ENCODE measurements at places on chromosomes 5 and 9.

DNA sequence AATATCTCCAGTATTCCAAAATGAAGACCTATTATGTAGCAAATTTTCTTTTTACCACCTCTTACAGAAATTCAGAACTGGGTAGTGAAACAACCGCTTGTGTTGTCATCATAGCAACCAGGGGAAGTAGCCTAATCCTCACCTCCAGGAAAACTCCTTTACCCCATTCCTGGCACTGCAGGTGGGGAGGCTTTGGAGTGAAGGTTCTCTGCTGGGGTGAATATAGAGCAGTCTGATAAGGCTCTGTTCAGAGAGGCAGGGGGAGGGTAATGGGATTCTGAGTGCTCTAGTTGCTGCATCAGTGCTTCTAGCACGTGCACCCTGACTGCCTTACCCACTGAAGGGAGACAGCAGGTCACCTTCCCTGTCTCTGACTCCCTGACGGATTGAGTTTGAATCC, 116.2 kb downstream of the MAN2A1 start:
- no peak for DNase-seq

DNA sequence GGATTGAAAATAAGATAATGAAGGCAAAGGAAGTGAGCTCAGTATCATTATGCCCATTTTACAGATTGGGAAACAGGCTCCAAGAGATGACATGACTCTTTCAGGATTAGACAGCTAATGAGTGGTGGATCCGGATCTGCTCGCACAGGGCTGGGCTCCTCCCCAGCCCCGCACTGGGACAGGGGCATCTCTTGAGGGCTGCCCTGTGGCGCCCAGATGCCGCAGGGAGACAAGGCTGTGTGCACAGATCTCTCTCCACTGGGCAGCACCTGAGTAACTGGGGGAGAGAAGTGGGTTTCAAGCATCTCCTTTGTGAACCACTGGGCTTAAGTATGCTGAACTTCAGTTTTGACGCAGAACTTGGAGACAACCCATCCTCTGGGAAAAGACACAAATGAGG, 43.9 kb downstream of the ADAMTS2 start:
- DNase-seq, result no peak

DNA sequence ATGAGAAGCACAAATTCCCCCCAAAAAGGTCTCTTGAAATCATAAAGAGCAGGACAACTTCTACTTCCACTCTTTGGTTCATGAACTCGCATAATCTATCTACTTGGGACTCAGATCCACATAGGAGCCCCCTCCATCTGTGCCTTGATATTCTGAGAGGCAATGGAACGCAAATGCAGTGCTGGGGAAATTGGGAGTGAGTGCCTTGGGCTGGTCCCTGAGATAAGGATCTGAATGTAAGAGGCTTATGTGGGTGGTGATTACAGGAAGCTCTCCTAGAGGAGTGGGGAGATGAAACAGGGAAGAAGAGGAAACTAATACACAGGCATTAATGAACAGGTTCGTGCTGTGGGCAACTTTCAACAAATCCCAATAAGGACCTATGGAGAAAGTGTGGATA, 285.6 kb downstream of the RASEF start:
- no peak for DNase-seq

GRCh38 chr9:4027606-4028005, 272.3 kb downstream of the GLIS3 start:
- DNase-seq, result no peak

- DNase-seq, result no peak
Observed at GRCh38 chr5:29378104-29378503, 1815.4 kb upstream of the CDH6 start.

GRCh38 chr5:179262126-179262920, 82.9 kb downstream of the ADAMTS2 start:
- no peak for DNase-seq

GRCh38 chr9:107632661-107633060, 143.1 kb upstream of the KLF4 start:
- no peak for DNase-seq

DNA sequence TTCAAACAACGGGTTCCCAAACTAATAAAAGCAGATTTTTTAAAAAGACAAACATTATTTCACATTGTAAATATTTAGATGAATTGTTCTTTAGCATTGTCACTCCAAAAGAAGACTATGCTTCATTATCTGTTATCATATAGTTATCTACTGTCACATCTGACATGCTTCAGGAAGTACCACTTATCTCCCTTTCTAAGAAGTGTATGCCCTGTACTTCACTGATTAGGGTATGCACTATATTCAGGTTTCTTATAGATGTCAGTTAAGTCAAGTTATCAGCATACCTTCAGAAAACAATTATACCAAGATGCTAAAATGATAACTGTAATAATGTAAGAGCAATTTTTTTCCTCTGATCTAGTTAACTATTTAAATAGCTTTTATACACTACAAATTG, 40.4 kb downstream of the LMBRD2 start:
- no peak for DNase-seq

DNA sequence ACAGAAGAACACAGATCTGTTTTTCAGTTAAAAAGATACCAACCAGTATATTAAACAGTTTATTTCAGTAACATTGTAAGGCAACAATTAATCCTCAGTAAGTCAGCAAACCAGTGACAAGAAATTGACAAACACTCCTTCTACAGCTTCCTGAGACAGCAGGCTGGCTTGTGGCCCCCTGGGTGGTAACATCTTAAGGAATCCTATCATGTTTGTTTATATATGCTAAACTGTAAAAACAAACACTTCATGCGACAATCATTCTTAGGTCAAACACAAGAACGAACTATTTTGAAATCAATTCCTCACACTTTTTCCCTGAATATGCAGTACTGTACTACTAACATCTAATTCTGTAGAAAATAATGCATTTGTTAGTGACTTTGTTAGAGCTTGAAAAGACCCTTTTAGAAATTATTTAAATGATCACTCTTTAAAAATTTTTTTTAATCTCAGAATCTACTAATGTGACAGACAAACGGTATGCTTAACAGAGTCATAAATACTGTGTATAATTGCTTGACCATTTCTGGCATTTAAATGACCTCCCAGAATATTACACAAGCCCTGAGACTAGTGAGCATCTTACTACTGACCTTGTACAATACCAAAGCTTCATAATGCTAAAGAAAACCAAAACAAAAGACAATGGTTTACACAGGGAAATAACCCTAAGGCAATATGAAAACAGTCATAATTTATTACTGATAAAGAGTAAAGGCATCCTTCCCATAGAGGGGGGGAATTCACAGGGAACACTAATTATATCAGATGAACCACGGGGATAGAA, 48.2 kb downstream of the ERMP1 start:
- no peak for DNase-seq

GRCh38 chr5:39815711-39816110, 390.9 kb upstream of the DAB2 start:
- DNase-seq, result no peak

DNA sequence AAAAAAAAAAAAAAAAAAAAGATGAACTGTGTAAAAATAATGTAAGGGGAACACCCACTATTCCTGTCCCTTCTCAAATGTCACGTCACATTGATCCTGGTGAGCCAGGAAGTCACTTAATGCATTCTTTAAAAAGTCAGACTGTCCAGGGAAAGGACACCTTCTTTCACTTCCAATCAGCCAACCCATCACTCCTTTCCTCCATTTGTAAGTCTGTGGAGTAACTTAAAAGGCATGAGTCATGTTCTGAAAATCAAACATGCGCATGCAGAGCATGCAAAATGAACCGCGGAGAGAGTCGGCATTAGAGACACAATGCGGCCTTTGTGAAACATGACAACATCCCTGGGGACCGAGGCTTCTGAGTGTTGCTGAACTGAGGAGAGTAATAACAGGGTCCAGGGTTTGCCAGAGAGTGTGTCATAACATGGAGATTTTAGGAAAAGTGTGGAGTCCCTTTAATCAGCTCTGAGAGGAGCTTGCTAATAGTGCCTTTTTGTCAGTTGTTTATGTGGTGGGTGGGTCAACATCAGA, 77.6 kb upstream of the SEMA6A start:
- peak; percentile 85 for DNase-seq

DNA sequence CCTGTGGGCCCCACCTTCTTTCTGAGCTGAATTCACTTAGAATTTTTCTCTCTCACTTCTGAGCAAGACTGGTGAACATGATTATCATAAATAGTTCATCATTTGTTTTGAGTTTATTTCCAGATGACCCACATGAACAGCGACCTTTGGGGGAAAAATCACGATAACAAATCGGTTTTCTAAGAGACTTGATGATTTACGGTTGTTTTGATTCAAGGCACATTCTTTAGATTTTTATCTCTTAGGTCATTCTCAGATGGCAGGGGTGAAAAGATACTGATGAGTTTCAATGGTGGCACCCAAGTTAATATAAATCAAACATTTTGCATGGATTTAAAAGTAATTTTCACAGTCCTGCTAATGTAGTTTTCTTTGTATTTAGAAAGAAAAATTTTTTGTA, 95.1 kb downstream of the DMXL1 start:
- no peak for DNase-seq

GRCh38 chr9:121966706-121967105, 126.4 kb downstream of the TTLL11 start:
- DNase-seq, result no peak

GRCh38 chr5:167819406-167819805, 472.0 kb upstream of the WWC1 start:
- DNase-seq, result peak; percentile 44

DNA sequence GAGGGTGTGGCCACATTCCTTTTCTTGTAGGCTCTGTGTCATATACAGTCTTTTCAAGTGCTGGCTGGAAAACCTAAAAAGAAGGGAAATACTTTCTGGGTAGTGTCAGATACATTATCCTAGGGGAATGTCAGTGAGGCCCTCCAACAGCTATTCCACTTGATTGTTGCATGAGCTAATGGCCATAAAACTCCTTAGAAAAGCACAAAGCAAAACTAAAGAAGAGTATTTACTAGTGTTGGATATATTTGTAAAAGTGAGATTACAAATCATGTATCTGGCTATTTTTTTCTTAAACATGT, 829 bp downstream of the ANXA1 start:
- DNase-seq, result no peak

DNA sequence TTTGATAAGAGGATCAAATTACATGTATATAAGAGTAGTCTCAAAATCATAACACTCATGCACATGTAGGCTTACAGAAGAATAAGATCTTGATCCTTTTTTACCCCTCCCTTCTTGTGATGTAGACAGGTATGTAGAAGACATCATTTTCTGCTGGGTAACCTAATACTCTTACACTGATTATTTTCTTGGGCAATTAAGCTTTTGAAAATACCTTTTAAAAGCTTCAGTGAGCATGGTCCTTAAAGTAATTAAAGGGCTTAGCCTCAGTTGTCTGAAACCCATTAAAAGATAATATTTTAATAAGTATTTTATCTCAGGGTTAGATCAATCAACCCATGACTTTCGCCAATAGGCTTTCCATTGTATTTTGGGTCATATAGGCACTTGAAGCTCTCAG, 50.6 kb downstream of the ALDH1A1 start:
- DNase-seq, result no peak

DNA sequence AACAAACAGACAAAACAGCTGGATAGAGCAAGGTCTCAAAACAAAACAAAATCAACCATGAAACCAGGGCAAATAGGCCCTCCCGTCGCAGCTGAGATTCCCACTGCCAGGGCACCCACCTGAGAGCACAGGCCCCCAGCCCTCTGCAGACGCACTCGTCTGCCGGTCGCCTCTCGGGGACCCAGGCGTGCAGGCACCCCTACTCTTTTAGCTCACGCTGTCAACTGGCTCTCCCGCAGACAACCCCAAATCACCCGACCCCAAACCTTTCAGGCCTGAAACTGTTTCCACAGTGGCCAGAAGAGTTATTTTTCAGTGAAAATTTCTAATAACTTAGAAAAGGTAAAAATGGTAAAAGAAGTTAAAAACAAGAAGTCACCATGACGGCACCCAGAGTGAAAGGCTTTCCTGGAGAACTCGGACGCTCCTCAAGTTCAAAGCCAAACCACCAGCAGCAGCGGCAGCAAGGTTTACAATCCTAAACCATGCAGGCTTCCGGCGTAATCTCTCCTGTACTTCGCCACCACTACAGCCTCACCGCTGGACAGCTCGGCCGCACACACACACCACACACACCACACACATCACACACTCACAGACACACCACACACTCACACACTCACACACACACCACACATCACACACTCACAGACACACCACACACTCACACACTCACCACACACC, 1.9 kb upstream of the UBE2QL1 start:
- DNase-seq, result no peak

GRCh38 chr5:102138243-102138653, 157.8 kb downstream of the SLCO4C1 start:
- no peak for DNase-seq

GRCh38 chr5:55225346-55225745, 1.8 kb downstream of the MCIDAS start:
- no peak for DNase-seq

- no peak for DNase-seq
Observed at GRCh38 chr9:92275541-92275940, 18.0 kb downstream of the IARS1 start.

DNA sequence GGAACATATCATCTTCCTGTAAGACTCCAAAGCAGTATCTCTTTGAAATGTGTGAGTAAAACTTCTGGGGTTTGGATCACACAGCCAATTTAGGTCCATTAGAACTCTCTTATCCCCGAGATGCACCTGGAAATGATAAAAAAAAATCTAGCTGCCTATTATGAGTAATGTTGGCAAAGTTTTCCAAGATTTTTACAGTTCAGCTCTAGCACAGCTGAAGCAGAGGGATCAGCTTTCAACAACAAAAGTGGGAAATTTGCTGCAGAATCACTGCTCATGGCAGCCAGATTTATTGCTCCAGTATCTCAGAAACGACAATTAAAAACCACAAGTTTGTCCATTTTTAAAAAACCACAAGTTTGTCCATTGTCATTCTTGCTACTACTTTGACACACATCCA, 292.2 kb downstream of the IRX2 start:
- no peak for DNase-seq

- DNase-seq, result no peak
Observed at GRCh38 chr5:72922422-72922821, 33.4 kb upstream of the FCHO2 start.

GRCh38 chr9:92607773-92608172, 62.2 kb downstream of the IPPK start:
- no peak for DNase-seq

GRCh38 chr9:113654605-113655428, 191.3 kb downstream of the RGS3 start:
- DNase-seq, result no peak

- no peak for DNase-seq
Observed at GRCh38 chr9:77020413-77021290, 1.2 kb downstream of the FOXB2 start.

DNA sequence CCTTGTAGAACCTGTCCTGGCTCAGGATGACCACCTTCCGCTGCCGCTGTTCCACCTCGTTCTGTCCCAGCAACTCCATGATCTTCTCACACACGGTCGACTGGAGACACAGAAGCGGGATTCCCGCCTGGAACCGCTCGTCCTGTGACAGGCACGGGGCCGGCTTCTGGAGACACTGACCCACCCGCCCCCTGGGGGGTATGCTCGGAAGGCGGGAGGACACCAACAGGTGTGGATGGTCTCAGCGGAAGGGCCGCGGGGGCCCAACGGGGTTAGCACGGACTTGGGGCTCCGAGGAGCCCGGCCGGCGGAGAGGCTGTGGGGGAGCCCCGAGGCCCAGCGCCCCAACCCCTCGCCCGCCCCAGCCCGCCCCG, 530 bp downstream of the UCK1 start:
- no peak for DNase-seq

All from GM12878 (cell line).